ENCODE measurements at places on chromosomes 16 and 17. TPM values are rescaled to one million over a fixed set of nuclear protein-coding genes. Genes with fewer than 3 reads are reported as not detected.

GRCh38 chr17:76261421-76262215 is 3.5 kb upstream of the UBALD2 start:
- no peak for DNase-seq

DNA sequence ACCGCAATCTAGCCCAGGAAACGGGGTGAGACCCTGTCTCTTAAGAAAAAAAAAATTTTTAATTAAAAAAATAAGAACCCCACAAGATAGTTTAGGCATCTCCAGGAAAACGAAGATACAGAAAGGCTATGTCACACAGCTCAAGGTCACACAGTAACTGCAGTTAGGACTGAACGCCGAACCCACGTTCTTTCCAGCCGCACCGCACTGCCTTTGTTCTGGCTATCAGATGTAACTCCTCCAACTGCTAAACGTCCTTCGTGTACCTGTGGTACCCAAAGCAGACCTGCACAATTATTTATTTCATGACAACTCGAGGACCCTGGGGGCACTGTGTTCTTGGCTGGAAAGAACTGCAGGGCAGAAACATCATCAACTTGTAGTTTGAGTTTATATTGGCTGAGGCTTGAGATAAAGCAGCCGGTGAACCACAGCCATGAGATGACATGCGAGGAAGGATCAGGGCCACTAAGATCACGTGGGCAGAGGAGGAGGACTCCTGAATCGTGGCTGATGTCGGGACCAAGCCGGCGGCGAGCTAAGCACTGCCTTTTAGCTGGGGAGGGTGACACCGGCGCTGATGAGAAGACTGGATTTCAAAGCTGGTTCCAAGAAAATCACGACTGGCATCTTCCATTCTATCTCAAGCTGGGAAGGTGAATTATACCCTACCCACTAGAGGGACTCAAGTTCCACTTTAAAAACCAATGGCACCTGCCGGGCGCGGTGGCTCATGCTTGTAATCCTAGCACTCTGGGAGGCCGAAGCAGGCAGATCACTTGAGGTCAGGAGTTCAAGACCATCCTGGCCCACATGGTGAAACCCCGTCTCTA is 20.7 kb upstream of the MNT start:
- DNase-seq = no peak

GRCh38 chr17:49266233-49266632 is 35.6 kb upstream of the PHOSPHO1 start:
- no peak for DNase-seq

- DNase-seq = no peak
These were observed 665.2 kb upstream of the CDH8 start for GRCh38 chr16:62701426-62701825.

The TAC4 gene
- not detected for total RNA-seq

The LPCAT2 gene
- total RNA-seq = not detected

All from GM12878 (cell line).